ENCODE measurements at places on chromosomes 11 and 22.

DNA sequence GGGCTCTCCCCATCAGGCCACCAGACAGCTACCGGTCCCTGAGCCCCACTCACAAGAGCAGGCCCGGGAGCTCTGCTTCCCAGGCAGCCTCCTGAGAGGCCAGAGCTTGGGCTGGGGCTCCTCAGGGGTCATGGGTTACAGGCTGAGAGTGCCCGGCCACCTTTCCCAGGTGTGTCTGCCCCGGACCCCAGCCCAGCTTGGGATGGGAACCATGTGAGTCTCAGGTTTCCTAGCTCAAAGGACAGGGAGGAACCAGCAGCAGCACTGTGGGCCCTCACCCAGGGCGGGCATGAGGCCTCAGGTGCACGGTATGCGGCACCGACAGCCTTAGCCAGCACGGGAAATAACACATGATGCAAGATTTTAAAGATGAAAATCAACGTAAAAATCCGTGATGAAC is 90.1 kb downstream of the NECTIN1 start:
- no peak for DNase-seq

- DNase-seq, result no peak
Observed at GRCh38 chr11:130006929-130007328, 4.3 kb upstream of the PRDM10 start.

DNA sequence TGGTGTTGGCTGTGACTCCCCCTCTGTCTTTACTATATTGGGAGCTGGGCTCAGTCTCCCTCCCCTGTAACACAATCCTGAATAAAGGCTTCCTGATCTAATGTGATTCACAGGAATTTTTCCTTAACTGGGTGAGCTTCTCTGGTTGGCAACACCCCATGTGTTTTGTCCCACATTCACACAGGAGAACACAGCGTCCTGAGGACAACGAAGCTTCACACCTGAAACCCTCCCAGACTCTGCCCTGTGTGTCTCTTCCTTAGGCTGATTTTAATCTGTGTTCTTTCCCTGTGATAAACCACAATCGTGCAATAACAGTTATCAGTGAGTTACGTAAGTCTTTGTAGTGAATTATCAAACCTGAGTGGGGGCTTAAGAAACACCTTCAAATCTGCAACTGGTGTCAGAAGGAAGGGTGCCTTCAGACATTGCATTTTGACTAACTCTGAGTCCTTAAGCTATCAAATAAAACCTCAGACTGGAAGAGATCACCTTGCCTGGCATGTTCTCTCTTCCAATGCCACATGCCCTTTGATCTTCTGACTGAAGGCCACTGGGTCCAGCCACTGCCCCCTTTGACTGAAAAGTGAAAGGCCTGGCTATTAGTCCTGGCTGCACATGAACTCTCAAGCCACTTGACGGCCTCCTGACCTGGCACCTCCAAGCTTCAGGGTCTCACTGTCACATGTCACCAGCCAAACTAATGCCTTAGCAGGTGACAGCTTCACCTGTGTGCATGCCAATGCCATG is 17.3 kb downstream of the APOL3 start:
- DNase-seq, result no peak

DNA sequence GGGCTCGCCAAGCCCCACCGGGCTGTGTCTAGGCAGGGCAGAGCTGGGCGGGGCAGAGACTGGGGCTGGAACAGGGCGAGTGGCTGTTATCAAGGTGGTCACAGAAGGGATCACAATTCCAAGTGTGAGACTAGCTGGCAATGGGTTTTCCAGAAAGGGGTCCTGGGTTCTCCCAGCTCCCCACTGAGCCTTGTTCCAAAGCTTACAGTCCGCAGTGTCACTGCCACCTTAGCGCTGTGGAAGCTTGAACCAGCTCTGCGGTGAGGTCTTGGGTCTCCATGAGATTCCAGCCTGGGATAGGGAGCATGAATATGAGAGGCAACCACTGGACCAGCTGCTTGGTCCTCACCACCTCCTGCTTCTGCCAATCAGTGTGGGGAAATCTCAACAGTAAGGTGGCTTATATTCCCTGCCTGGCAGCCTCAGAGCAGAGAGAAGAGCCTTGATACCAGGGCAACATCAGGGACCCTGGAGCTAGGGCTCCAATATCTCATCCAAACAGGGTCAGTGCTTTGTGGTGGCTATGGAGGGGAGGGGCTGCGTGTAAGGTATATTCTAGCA is 831 bp downstream of the CD44 start:
- peak; percentile 34 for DNase-seq
